ENCODE measurements at places on chromosomes 2 and 18.

- DNase-seq, result no peak
These were observed 69.7 kb upstream of the POU3F3 start for GRCh38 chr2:104784264-104784663.

DNA sequence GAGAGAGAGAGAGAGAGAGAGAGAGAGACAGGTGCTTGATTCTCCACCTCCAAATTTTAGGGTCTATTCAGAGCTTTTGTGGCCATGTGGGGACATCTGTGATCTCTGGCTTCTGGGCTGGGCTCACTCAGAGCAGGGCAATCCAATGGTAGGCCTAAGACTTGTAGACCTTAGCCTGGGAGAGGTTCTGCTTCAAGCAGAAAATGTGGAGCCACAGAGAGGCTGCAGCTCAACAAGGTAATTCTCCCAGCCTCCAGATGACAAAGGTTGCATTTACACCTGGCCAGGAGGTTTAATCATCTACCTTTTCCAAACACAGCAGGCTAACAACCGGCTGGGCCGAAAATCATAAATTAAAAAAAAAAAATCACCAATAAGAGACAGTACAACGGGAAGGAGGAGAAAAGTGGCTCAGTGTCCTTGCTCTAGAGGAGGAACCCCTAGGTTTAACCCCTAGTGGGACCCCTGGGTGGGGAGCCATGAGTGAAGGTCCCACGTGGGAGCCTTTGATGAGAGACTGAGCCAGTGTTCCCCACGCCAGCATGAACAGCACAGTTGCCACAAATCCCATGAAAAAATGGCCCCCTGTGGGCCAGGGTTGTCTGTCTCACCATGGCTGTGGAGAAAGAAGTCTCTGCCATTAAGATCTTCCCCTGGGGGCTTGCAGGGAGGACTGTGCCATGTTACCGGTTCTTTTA lies 124.0 kb upstream of the GATA6 start:
- DNase-seq, result no peak

- DNase-seq, result no peak
These were observed 308.4 kb downstream of the CYRIA start for GRCh38 chr2:16357188-16357587.

DNA sequence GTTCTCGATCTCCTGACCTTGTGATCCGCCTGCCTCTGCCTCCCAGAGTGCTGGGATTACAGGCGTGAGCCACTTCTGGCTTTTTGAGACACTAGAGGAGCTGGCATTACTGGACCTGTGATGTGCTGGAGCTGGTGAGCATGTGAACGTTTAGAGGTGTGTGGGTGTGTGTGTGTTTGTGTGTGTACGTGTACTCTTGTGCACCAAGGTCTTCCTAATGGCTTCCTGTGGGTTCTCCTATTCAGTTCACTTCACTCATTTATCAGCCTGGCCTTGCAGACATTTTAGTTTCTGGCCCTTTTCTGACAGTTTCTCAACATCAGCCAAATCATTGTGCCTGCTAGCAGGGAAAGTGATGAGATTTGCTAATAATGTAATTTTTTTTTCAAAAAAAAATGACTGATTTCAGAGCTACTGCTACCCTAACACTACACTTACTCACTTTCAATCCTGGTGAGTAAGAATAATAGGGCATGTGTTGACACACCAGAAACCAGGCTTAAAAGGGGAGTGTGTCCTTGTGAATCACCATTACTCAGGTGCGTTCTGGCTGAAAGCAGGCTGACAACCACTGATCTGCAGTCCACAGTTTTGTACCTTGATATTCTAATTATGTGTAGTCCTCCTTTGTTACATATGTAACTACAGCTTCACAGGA lies 41.0 kb upstream of the ACTR3 start:
- no peak for DNase-seq

- DNase-seq, result no peak
These were observed 9.8 kb upstream of the LRRFIP1 start for GRCh38 chr2:237617587-237617982.

GRCh38 chr2:142472382-142472781 lies 341.6 kb upstream of the LRP1B start:
- peak; percentile 69 for DNase-seq

- DNase-seq, result no peak
These were observed 165.0 kb downstream of the CDH19 start for GRCh38 chr18:66438711-66439536.

- no peak for DNase-seq
These were observed 84.5 kb upstream of the TMEM247 start for GRCh38 chr2:46394649-46395510.

GRCh38 chr2:179235463-179236108 lies 29.0 kb downstream of the SESTD1 start:
- no peak for DNase-seq

DNA sequence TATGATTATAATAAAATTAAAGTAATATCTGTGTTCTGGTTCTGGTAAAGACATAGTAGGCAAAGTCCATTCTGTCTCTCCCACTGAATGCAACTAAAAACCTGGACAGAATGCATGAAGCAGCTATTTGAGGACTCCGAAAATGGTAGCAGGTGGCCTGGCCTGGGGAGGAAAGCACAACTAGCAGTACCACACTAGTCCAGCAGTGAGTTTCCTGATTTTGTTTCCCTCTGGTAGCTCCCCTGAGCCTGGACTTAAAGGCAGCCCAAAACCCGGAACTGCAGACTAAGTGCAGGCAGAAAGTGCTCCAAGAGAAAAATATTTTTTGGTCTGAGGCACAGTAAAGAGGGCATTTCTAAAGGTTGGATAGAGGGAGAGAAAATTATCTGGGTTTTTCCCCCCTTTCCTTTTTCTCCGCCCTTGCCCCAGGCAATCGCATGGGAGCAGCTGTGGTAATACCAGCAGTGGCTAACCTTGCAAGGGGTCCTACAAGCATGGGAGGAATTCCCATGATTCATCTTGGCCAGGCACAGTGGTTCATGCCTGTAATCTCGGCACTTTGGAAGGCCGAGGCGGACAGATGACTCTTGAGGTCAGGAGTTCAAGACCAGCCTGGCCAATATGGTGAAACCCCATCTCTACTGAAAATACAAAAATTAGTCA lies 32.3 kb downstream of the ASXL2 start:
- DNase-seq, result no peak

DNA sequence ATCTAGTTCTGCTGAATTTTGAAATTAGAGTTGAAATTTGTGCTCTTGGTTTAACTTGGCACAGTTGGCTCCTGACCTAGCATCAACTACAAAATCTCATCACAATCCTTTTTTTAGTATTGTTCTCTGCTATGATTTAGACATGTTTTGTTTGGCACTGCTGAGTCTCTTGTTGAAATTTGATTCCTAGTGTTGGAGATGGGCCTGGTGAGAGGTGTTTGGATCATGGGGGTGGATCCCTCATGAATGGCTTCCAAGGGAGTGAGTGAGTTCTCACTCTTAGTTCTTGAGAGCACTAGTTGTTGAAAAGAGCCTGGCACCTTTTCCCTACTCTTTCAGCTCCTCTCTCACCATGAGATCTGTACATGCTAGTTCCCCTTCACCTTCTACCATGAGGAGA lies 605.6 kb upstream of the SLC39A10 start:
- no peak for DNase-seq

- DNase-seq, result no peak
These were observed 3.5 kb downstream of the EHD3 start for GRCh38 chr2:31237348-31238017.

DNA sequence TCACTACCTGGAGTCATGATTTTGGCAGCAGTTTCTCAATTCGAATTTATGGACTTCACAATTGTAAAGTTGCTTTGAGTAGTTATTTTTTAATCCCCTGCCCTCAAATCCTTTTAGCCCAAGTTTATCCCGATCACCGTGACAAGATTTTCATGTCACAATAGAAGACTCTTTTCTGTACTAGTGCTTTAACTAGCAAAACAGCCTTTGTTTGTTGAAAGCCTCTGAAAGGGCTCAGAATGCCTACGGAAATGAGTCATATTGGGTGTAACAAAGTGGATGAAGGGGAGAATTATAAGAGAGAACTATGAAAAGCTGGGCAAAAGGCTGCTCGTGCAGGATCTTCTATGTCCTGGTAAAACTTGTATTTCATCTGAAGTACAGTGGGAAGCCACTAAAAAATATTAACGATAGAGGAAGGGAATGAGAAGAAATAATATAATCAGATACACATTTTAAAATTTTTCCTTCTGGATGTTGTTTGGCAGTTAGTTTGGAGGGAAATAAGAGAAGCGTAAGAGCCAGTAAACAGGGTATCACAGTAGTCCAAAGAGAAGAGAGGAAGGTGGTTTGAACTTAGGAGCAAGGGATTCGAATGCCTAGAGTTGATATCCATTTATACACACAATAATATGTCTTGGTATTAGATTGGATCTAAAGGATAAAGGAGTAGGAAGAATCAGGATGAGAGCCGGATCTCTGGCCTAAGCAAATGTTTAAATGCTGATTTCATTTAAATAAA lies 114.9 kb downstream of the GALNT13 start:
- DNase-seq, result no peak

DNA sequence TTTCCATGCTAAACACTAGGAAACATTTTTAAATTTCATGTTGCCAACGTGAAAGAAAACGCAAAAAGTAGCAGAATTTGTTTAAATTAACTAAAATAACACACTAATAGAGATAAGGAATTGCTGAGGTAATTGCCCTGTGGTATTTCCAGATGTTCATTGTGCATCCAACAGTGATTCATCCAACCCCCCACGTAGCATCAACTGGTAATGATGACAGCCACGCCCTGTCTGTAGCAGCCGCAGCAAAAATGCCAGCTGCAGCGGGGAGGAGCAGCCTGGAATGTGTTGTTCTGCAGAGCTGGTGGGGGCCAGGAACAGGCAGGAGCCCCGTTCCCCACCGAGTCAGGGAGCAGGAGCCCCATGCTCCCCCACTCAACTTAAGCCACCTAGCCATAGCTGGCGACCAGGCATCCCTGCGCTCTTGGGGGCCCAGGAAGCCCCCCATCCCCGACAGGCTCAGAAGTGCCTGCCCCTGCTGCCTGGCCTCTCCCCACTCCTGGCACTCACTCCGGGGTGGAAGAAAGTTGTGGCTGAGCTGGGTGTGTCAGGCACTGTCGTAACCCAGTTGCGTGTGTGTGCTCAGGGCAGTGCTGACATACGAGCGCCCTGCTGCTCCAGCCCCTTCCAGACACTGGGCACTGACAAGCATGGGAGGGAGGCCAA lies 695.1 kb upstream of the ACVR2A start:
- no peak for DNase-seq

- DNase-seq, result no peak
These were observed 182.5 kb downstream of the PMAIP1 start for GRCh38 chr18:60082282-60082681.

DNA sequence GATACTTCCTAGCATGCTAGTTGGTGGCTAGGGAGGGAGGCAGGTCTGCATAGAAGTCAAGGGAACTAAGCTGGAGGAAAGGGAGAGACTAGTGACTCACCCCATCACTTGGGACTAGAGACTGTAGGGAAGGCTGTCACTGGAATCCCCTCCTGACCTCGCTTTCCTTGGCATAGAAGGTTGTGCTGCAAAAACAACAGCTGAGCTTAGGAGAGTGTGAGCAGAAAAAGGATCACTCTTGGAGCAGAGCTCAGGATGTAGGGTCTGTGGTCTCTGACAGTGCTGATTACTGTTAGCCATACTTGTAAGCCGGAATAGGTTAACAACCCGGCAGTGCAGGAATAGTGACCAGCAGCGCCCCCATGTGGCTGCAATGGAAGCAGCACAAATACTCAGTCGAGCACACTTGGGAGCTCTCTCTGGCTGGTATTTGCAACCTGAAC lies 66.9 kb upstream of the SMAD2 start:
- DNase-seq, result no peak

DNA sequence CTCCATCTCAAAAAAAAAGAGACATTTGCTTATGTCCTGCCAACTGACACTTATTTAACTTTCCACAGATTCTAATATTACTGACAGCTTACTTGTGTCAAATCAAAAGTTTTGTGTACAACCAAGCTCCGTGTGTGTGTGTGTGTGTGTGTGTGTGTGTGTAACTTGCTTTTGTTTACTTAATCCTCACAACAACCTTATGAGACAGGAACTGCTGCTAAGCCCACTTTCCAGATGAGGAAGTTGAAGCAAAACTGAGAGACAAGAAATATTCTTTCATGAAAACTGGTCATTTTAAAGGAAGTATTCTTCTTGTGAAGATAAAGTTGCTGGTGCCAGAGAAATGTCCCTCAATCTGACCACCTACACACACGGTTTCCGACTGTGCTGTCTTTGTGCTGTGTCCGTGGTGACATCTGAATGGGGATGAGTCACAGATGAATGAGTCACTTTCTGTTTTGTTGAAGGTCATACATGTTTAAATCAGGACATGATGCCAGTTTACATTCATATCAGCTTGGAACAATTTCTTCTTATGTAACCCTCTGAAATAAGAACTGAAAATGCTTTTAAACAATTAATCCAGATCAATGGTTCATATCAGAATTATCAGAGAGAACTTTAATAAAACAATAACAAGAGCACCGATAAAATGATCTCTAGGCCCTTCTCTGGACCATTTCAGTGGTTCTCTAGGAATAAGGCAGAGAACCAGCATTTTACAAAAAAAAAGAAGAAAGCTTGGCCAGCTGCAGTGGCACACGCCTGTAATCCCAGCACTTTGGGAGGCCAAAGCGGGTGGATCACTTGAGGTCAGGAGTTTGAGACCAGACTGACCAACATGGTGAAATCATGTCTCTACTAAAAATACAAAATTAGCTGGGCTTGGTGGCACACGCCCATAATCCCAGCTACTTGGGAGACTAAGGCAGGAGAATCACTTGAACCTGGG lies 95.5 kb downstream of the THNSL2 start:
- no peak for DNase-seq

DNA sequence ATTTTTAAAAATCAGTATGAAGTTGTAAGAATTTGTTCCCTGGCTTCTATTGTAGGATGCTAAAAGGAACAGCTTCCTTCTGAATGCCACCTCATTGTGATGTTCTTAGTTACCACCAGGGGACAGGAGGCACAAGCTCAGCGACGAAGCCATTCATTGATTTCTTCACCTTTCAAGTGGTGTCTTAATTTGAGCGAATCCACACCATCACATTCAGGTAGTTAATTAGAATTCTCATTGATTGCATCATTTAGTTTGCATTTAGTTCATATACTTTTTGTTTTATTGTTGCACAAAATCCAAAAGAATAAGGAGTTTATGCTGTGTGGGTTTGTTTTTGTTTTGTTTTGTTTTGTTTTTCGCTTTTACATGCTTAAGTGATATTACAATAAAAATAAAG lies 23.1 kb downstream of the CYP27C1 start:
- DNase-seq, result no peak

- DNase-seq, result no peak
These were observed 93.4 kb downstream of the SMC6 start for GRCh38 chr2:17660219-17660618.

DNA sequence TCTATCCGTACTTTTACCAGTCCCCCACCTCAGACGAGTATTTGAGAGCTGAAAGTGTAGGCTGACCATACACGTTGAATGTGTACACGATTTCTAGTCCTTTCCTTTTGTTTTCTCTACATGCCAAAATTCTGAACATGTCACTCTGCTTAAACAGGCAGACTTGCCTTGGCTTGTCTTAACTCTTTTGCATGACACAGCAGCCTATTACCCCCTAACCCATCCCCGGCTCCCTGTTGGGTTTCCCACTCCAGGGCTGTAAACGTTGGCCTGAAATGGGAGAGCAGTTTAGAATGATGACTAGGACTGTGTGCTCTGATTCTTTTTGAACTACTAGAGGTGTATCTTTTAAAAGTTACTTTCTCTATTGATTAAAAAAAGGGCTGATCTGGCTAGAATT lies 19.1 kb downstream of the MTCL1 start:
- no peak for DNase-seq

GRCh38 chr2:199940373-199940772 lies 14.9 kb downstream of the TYW5 start:
- DNase-seq, result peak; percentile 47

GRCh38 chr2:45132551-45132950 lies 123.3 kb upstream of the SIX2 start:
- DNase-seq, result no peak
